Small intestine (tissue), 16 donors: ENCODE measurements at places on chromosomes 7 and 10. TPM values are rescaled to one million over a fixed set of nuclear protein-coding genes. Genes with fewer than 3 reads are reported as not detected.

DNA sequence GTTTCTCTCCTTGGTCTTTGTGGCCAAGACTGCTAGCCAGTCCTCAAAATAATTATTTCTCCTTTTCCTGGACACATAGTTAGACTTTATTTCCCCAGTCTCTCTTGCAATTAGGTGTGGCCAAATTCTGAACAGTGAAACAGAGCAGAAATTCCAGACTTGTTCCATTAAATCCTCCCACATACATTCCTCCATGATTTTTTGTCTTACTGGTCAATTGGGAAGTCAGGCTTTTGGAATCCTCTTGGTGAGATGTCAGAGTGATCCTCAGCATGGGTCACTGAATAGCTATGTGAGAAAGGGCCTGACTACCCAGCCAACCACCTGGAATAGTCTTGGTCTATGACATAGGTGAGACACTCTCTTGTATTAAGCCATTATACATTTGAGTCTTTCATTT, 164.2 kb downstream of the DGKI start:
- H3K4me3 ChIP-seq = no peak overlapping the region
- H3K36me3 ChIP-seq = no peaks in the 10 kb centered on the region
- DNase-seq = no peak

DNA sequence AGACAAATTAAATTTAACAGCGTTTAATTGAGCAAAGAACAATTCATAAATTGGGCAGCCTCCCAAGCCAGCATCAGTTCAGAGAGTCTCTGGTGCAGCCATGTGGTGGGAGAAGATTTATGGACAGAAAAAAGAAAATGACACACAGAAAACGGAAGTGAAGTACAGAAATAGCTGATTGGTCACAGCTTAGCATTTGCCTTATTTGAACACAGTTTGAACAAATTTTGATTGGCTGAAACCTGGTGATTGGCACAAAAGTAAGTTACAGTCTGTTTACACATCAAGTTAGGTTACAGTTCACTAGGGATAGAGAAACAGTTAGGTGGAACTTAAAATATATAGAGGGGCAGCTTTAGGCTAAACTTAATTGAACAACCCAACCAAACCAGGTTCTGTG, 720.1 kb downstream of the TYW1 start:
- H3K27me3 ChIP-seq = no peaks in the 10 kb centered on the region
- no peaks in the 10 kb centered on the region for H3K36me3 ChIP-seq
- H3K27ac ChIP-seq = no peak overlapping the region
- H3K4me1 ChIP-seq = no peaks in the 10 kb centered on the region

- no peaks in the 10 kb centered on the region for H3K36me3 ChIP-seq
- no peak overlapping the region for H3K4me3 ChIP-seq
Measured at GRCh38 chr7:47188136-47188535, 393.8 kb downstream of the TNS3 start.

DNA sequence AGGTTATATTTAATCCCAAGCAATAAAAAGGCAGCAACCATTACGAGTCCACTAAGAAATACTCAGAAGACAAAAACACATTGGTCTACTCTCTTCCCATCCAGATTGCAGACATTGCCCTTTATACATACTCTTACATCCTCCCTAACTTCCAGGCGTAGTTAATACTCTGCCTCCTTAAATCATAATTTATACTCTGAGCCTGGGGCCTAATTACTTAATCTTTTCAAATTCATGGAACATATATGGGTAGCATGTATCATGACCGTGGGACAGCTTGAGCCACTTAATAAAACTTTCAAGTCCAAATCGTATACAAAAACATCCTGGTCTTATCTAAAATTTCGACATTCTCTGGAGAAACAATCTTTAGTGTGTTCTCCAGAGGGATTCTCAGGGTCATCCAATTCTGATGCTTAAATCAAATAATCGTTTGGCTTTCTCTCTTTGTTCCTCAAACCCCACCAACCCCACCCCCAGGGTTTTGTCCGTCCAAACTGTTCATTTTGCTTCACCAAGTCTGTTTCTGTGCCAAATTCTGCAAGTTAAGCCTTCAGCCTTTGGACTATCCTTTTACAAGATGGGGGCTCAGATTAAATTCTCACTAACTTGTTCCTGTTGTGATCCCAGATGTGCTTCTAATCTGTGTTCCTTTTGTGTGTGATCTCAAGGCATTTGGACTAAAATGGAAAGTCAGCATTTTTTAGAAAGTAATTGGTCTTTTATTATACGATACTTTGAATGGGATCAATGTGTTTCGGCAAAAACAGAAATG, 86.4 kb downstream of the ADAM12 start:
- H3K4me1 ChIP-seq = no peaks in the 10 kb centered on the region
- H3K36me3 ChIP-seq = no peaks in the 10 kb centered on the region
- H3K27me3 ChIP-seq = no peaks in the 10 kb centered on the region
- no peak overlapping the region for H3K27ac ChIP-seq
- no peak for DNase-seq

DNA sequence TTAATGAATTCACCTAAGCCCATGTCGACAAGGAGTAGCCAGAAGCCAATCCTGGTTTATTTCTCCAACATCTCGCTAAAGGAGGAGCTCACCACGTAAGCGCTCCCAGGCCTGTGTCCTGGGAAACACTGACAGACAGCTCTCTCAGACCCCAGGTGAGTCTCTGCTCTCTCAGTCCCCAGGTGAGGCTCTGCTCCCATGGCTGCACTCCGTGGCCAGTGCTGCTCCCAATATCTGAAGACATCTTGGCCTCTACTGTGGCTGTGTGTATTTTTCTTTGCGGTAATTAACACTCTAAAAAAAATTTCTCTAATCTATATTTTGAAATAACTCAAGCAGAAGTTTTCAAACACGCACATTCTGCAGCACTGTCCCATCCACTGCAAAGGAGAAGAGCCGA, 564.5 kb downstream of the PTPRN2 start:
- H3K27ac ChIP-seq = no peak overlapping the region
- no peaks in the 10 kb centered on the region for H3K36me3 ChIP-seq
- no peak for DNase-seq
- no peaks in the 10 kb centered on the region for H3K27me3 ChIP-seq

GRCh38 chr10:129464251-129464650, 2.8 kb upstream of the MGMT start:
- no peak overlapping the region for H3K27ac ChIP-seq
- peaks cover 16% of the 10 kb centered on the region for H3K4me1 ChIP-seq
- no peak overlapping the region for H3K4me3 ChIP-seq
- DNase-seq = no peak

KIF11 gene
- polyA plus RNA-seq = 1.1 TPM

SFTPA2 gene
- 4.1 TPM for polyA plus RNA-seq

SLC13A1 gene
- 8.2 TPM for polyA plus RNA-seq

SLC35G1 gene
- polyA plus RNA-seq = 74.3 TPM
